ENCODE measurements at places on chromosomes 4 and X. TPM values are rescaled to one million over a fixed set of nuclear protein-coding genes. Genes with fewer than 3 reads are reported as not detected.

DMP1 gene
- not detected for polyA plus RNA-seq

GLOD5 gene
- not detected for polyA plus RNA-seq

BMX gene
- 0.13 TPM for polyA plus RNA-seq

COX7B gene
- 1,340 TPM for polyA plus RNA-seq

RASSF6 gene
- not detected for polyA plus RNA-seq
